H9 (cell line): ENCODE measurements at places on chromosomes 4 and X.

GRCh38 chr4:152815078-152815477 lies 35.3 kb downstream of the ARFIP1 start:
- DNase-seq, result no peak

DNA sequence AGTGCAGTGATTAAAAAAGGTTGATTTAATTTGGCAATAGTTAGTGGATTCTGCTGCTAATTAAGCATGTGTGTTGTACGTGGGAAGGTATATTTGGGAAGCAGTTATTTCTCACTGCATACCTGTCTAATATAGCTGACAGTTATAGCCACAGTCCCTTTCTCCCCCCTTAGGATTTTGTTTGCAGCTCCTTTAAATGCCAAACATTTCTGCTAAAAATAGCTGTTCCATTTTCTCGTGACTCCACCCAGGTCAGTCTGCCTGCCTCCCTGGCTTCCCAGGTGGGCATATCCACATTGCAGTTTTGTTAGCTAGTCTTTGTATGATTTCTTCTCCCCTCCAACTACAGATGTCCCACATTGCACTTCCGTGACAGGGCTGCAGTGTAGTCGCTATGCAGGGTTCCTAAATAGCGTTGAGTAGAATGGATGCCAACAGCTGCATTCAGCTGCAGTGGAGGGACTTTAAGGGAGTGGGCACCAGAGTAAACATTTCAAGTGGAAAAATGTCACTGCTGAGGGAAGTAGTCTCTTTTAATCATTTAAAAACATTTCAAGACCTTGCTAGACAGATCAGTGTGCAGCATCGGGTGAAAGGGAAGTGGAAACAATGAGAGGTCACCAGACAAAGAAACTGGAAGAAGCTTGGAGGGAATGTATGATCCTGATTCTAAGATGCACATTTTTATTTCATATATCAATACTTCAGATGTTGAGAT lies 326.3 kb downstream of the RAPGEF2 start:
- no peak for DNase-seq

GRCh38 chr4:125121581-125121980 lies 193.2 kb upstream of the FAT4 start:
- DNase-seq, result no peak

DNA sequence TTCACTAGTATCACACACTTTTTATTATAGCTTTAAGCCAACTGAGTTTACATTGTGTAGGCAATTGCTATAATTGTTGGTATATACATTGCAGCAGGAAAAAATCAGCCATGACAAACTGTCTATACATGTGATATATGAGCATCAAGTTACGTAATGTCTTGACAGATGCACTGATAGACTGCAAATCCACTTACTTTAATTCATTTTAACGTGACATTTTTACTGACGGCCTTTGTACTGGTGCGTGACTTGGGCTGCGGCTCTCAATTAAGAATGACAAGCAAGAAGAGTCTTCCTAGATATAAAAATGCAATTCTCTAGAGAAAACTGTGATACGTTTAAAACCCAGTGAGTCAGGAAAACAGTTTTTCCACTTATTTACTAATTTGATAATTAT lies 143.8 kb downstream of the ACTRT1 start:
- no peak for DNase-seq

- DNase-seq, result peak; percentile 51
Observed at GRCh38 chr4:56434599-56435139, 746 bp downstream of the PPAT start.

DNA sequence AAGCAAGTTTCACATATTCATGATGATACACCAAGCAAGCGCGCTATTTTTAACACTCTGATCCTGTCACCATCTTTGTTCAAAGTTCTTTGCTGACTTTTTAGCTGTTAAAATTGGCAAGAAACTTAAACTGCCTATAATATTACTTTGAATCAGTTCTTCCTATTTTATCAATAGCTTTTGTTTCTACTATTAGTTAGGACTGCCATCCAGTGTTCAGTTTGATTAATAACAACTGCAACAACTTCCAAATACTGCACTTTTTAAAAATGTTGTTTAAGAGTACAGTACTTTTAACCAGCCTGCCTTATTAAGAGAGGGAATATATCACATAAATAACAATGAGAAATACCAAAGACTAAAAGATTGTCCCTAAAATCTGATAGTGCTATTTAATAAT lies 614.3 kb downstream of the FAM133A start:
- DNase-seq, result no peak

GRCh38 chr4:168849030-168849675 lies 160.9 kb downstream of the CBR4 start:
- no peak for DNase-seq

- DNase-seq, result no peak
Observed at GRCh38 chr4:180727478-180727877, 1515.7 kb upstream of the TENM3 start.

DNA sequence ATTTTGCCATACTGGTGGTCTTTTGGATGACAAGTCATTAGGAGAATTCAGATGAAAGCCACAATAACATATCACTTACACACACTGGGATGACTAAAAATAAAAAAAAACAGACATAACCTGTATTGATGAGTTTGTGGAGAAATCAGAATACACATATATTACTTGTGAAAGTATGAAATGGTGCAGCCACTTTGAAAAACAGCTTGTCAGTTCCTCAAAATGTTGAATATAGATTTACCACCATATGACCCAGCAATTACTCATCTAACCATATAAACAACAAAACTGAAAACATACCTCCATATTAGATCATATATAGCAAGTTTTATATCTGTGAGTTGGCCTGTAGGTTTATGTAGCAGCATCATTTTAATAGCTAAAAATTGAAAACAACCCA lies 608.7 kb downstream of the TLL1 start:
- DNase-seq, result no peak

- no peak for DNase-seq
Observed at GRCh38 chr4:109818268-109818667, 2.7 kb downstream of the GAR1 start.

DNA sequence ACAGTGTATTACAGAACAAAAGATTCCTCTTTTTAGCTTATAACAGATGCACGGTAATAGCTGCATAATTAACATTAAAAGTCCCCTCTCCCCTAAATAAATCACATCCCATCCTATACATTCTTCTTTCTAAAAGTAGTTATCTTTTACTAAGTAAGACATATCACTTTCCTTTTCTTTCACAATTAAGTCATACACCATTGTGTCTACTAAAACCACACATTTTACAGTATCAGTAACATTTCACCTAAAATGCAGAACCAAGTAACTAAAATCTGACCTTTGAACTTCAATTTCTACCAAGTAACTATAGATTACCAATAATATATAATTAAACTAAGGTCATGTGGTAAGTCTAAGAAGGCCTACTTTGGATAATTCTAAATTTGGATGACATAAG lies 14.2 kb downstream of the DHX15 start:
- DNase-seq, result no peak
